ENCODE measurements at places on chromosomes 4 and X. TPM values are rescaled to one million over a fixed set of nuclear protein-coding genes. Genes with fewer than 3 reads are reported as not detected.

Gene FUNDC2
- 178 TPM for polyA plus RNA-seq

Gene S100G
- not detected for polyA plus RNA-seq

Gene UGT2A1
- not detected for polyA plus RNA-seq

Gene TMSB15A
- not detected for polyA plus RNA-seq

Gene TLL1
- not detected for polyA plus RNA-seq

Gene IL15
- polyA plus RNA-seq: 3.8 TPM

Gene NLGN4X
- 0.21 TPM for polyA plus RNA-seq

Gene LINC00632
- not detected for polyA plus RNA-seq

Gene PTCHD1
- not detected for polyA plus RNA-seq

Gene SLITRK4
- not detected for polyA plus RNA-seq

Gene TREX2
- polyA plus RNA-seq: 0.77 TPM

Gene SYNPO2
- polyA plus RNA-seq: 0.21 TPM

Gene GPR173
- polyA plus RNA-seq: not detected

Gene ASB5
- not detected for polyA plus RNA-seq

Gene RBMXL3
- not detected for polyA plus RNA-seq

Gene MAGEA2B
- polyA plus RNA-seq: not detected

Gene MXRA5
- polyA plus RNA-seq: not detected

Gene ADH1B
- polyA plus RNA-seq: not detected

Gene ZMAT1
- 2.5 TPM for polyA plus RNA-seq

Gene NPNT
- polyA plus RNA-seq: not detected

Gene HAND2
- polyA plus RNA-seq: not detected

Gene BEND4
- polyA plus RNA-seq: 0.70 TPM

Gene PPARGC1A
- not detected for polyA plus RNA-seq

Gene ABCD1
- 3.4 TPM for polyA plus RNA-seq

Gene DIPK2B
- not detected for polyA plus RNA-seq

Gene ATP1B4
- not detected for polyA plus RNA-seq

Gene MAGED4
- 2.1 TPM for polyA plus RNA-seq

Gene CYP4V2
- polyA plus RNA-seq: 30.1 TPM

Gene ARHGAP6
- not detected for polyA plus RNA-seq

Gene OTC
- polyA plus RNA-seq: not detected

Gene ITGB1BP2
- not detected for polyA plus RNA-seq

Gene NAA11
- not detected for polyA plus RNA-seq

Gene LNX1
- polyA plus RNA-seq: 0.30 TPM

Gene FAM53A
- 1.5 TPM for polyA plus RNA-seq

Gene SHROOM2
- polyA plus RNA-seq: not detected

Gene NAAA
- 104 TPM for polyA plus RNA-seq

Gene SPOCK3
- not detected for polyA plus RNA-seq

Gene SUPT20HL1
- polyA plus RNA-seq: 0.10 TPM

Gene FDCSP
- not detected for polyA plus RNA-seq

Gene GJB1
- polyA plus RNA-seq: not detected

Gene FOXO4
- 2.8 TPM for polyA plus RNA-seq

Gene STAP1
- polyA plus RNA-seq: 2.6 TPM

Gene SPANXN3
- not detected for polyA plus RNA-seq

Gene ANK2
- not detected for polyA plus RNA-seq

All from CD8-positive, alpha-beta memory T cell (primary cell).